ENCODE measurements at places on chromosomes 13 and 19.

GRCh38 chr13:42880056-42880605 lies 98.7 kb downstream of the FAM216B start:
- no peak overlapping the region for H3K27ac ChIP-seq
- H3K4me3 ChIP-seq = no peak overlapping the region
- H3K36me3 ChIP-seq = no peaks in the 10 kb centered on the region
- no peak for DNase-seq
- peaks cover 2% of the 10 kb centered on the region for H3K4me1 ChIP-seq

GRCh38 chr13:39036212-39036611 lies 1.7 kb downstream of the PROSER1 start:
- H3K4me1 ChIP-seq = peaks cover 71% of the 10 kb centered on the region
- no peaks in the 10 kb centered on the region for H3K27me3 ChIP-seq
- no peak for DNase-seq
- peak overlapping the region; percentile 99 for H3K27ac ChIP-seq
- H3K36me3 ChIP-seq = peaks cover 28% of the 10 kb centered on the region

- H3K4me1 ChIP-seq = peaks cover 22% of the 10 kb centered on the region
- H3K4me3 ChIP-seq = no peak overlapping the region
- DNase-seq = no peak
- peak overlapping the region; percentile 57 for H3K27ac ChIP-seq
These were observed 5.2 kb downstream of the PRMT1 start for GRCh38 chr19:49682274-49682673.

DNA sequence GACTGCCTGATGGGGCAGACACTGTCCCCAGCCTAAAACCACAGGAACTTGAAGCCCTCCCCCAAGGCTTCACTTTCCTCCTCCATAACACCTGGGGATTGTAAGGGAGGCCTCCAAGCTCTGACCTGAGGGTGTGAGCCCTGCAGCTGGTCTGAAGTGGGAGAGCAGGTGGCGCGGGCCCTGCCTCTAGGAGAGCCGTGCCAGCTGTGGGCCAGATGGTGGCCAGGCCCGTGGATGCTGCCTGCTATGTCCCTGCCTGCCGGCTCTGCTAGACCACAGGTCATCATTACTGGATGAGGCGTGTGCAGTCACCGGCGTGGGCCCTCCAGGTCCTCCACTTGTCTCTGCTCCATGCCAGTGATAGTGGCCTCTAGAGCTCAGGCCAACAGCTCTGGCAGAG lies 3.5 kb upstream of the KLHL26 start:
- no peak overlapping the region for H3K4me3 ChIP-seq
- peaks cover 18% of the 10 kb centered on the region for H3K4me1 ChIP-seq
- DNase-seq = no peak

GRCh38 chr13:99066219-99066618 lies 88.4 kb upstream of the DOCK9 start:
- no peaks in the 10 kb centered on the region for H3K27me3 ChIP-seq
- peak overlapping the region; percentile 61 for H3K4me3 ChIP-seq
- DNase-seq = no peak
- peak overlapping the region; percentile 57 for H3K27ac ChIP-seq
- peaks cover 39% of the 10 kb centered on the region for H3K4me1 ChIP-seq
- peaks cover 2% of the 10 kb centered on the region for H3K36me3 ChIP-seq

DNA sequence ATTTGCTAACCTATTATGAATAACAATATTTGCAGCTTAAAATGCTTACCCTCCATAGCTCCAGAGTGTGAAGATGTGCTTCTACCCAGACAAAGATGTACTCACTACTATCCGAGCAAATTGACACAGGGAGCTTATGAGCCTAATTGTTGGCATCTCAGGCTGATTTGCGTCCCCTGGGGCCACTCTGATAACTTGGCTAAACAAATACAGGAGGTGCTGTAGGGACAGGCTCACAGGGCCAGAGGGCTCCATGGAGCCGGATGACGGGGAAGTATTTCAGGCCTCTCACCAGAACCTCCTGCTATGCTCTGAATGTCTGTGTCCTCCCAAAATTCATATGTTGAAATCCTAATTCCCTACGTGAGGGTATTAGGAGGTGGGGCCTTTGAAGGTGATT lies 26.7 kb upstream of the C19orf12 start:
- no peaks in the 10 kb centered on the region for H3K4me1 ChIP-seq
- no peak overlapping the region for H3K4me3 ChIP-seq
- no peak for DNase-seq
- H3K36me3 ChIP-seq = peaks cover 3% of the 10 kb centered on the region
- H3K27ac ChIP-seq = no peak overlapping the region

DNA sequence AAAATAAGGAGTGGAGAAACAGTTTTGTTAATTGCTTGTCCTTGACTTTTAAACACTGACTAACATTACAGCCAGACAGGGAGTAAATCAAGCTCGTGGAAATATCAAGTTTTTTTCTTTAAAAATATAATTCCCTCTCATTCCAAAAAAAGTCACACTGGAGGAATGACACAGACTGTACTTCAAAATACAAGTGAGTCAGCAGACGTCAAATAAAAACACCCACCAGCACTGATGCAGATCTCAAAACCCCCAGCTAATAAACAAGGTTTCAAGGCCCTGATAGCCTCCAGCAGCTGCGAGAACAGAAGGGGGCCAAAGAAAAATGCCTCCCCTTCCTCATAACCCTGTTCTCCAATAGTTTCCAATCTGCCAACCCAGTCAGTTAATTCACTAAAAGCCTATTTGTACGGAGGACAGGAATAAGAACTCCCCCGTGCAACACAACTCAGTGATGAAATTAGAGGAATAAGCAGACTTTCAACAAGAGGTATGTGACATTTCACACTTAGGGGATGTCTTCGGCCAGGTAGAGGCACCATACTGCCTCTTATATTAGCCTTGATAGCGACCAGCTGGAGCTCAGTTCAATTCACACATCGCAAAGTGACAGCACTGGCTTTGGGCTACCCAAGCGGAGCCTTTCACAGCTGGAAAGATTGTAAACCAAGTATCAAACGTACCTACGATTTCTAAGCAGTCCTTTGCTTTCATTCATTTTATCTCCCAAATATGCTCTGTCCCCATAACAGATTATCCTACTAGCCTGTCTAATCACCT lies 561.0 kb upstream of the KLF12 start:
- no peak overlapping the region for H3K4me3 ChIP-seq
- H3K4me1 ChIP-seq = no peaks in the 10 kb centered on the region
- peaks cover 10% of the 10 kb centered on the region for H3K27me3 ChIP-seq
- no peak for DNase-seq

GRCh38 chr19:2645826-2646225 lies 56.7 kb downstream of the GNG7 start:
- no peak for DNase-seq
- no peak overlapping the region for H3K27ac ChIP-seq
- no peak overlapping the region for H3K4me3 ChIP-seq
- H3K4me1 ChIP-seq = no peaks in the 10 kb centered on the region

DNA sequence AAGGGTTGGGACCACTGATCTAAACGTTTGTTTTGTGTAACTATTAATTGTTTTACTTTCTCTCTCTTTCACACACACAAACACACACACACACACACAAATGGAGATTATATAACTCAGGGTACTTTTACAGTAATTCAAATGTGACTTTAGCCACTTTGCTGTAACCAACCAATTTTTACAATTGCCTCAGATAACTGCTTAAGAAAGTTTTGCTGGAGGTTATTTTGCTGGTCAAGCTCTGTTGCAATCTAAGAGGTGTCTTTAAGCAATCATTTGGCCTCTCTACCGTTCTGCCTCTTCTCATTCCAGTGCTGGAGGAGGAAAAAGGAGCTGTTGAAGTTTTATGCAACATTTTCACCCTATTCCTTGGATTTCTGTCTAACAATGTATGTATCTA lies 63.0 kb downstream of the TBC1D4 start:
- no peak for DNase-seq
- H3K27ac ChIP-seq = no peak overlapping the region
- H3K4me3 ChIP-seq = no peak overlapping the region
- no peaks in the 10 kb centered on the region for H3K4me1 ChIP-seq
- no peaks in the 10 kb centered on the region for H3K36me3 ChIP-seq
- H3K27me3 ChIP-seq = peaks cover 13% of the 10 kb centered on the region

DNA sequence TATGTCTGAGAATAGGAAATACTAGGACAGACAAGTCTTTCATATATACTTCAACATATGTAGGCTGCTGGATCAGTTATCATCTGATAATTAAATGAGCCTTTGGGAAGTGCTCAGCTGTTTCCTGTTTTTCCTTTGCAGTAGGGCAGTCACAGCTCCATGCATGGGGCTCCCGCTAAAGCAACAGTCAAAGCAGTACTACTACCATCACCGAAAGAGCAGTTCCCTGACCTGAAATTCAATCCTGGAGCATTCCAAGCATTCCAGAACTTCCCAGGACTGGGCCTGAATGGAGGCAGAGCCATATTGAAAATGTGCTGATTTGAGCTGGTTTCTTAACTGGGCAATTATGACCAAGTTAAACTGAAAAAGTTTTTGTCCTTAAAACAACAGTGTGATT lies 20.5 kb downstream of the MICU2 start:
- H3K4me3 ChIP-seq = no peak overlapping the region
- H3K4me1 ChIP-seq = peaks cover 30% of the 10 kb centered on the region
- H3K27me3 ChIP-seq = no peaks in the 10 kb centered on the region
- DNase-seq = no peak
- H3K36me3 ChIP-seq = peaks cover 5% of the 10 kb centered on the region

GRCh38 chr13:78499802-78500201 lies 103.5 kb downstream of the POU4F1 start:
- H3K4me1 ChIP-seq = no peaks in the 10 kb centered on the region
- no peak overlapping the region for H3K4me3 ChIP-seq
- no peak for DNase-seq
- H3K27ac ChIP-seq = no peak overlapping the region
- no peaks in the 10 kb centered on the region for H3K27me3 ChIP-seq
- H3K36me3 ChIP-seq = no peaks in the 10 kb centered on the region

GRCh38 chr13:50950849-50951248 lies 41.3 kb downstream of the RNASEH2B start:
- H3K27me3 ChIP-seq = no peaks in the 10 kb centered on the region
- no peak for DNase-seq
- H3K4me1 ChIP-seq = no peaks in the 10 kb centered on the region
- H3K27ac ChIP-seq = no peak overlapping the region
- no peak overlapping the region for H3K4me3 ChIP-seq
- H3K36me3 ChIP-seq = peaks cover 21% of the 10 kb centered on the region

DNA sequence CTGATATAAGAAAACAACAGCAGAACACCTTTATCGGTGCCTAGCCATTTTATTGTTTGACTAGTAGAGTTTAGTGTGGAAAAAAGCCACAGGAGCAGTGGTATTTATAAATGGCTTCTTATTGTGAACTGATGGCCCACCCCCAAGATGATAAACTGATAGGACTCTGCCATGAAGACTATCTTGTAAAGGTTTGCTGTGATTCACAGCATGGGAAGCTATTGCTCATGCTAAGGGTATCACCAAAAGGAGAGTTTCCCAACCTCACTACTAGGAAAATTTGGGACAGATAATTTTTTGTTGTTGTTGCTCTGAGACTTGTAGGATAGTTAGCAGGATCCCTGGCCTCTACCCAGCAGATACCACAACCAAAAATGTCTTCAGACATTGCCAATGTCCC lies 12.0 kb upstream of the SLC7A1 start:
- H3K4me1 ChIP-seq = no peaks in the 10 kb centered on the region
- H3K4me3 ChIP-seq = no peak overlapping the region
- peaks cover 60% of the 10 kb centered on the region for H3K27me3 ChIP-seq
- DNase-seq = no peak
- H3K36me3 ChIP-seq = peaks cover 3% of the 10 kb centered on the region
